ENCODE measurements at places on chromosomes 4 and X.

DNA sequence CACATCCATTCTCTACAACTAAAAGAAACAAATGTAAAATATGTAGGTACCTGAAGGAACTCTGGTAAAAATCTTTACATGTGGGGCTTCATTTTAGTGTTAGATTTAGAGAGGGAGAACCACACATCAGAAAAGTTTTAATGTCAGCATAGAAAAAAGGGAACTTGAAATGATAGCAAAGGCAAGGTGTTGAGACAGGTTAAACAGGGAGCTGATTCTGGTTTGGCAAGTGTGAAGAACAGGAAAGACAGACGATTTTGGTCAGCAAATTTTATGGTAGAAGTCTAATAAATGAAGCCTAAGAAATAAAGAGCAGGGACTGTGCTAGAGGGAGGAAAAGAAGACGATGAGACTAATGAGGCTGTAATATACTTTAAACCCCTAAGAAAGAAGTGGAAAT lies 67.6 kb upstream of the COX18 start:
- no peak for DNase-seq

- no peak for DNase-seq
These were observed 312.6 kb downstream of the PACRGL start for GRCh38 chr4:21012851-21013331.

DNA sequence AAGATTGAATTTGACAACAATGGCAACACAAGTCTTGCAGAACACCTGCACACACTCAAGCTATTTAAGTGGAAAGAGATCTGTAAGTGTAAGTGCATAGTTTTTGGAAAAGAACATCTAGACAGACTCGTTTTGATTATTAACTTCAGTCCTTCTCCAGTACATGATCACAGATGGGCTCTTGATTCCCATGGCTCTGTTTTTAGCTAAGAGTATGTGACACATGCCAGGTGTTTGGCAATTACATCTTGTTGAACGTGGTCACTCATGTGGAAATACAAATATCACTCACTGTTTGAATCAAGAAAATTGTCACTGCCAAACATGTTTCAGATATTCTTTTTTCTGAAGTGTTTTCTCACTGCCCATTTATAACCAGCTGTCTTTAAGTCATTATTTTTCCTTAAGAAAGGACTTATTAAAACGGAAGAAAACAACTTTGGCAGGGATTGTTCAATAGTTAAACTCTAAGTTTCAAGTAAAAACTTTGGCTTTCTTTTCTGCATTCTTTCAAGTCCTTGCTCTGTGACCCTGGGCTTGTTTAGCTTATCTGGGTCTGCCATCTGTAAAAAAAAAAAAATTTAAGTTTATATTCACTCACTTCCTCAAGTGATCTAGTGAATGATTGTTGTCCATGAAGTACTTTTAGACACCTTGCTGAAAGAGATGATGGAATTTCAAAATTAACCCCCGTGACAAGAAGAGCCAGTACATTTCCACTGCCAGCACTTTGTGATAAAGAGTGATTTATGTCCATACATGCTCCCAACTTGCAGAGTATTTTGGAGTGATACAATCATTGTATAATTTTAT lies 125.4 kb downstream of the ATXN3L start:
- no peak for DNase-seq

DNA sequence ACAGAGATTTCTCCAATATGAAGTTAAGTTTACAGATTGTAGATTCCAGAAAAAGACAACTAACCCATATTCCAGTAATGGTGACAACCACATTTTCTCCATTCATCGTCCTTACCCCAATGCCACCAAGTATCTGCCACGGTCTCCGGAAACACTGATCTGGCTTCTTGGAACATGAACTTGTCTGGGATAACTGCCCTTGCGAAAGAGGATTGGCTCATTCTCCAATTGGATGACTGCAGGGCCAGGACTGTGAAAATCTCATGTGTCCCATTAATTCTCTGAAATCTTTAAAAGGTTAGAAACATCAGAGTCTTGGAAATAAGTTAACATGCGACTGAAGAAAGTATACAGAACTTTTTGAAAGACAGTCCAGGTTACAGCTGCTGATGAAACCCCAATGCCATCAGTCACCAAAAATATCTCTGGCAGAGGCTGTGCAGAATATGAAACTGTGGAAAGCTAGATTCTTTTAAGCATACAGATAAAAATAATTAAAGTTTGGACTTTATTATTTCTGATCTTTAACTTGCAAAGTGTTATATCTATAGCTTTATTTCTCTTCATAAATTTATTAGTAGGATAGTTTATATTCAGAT lies 496.9 kb downstream of the PPARGC1A start:
- DNase-seq = no peak

DNA sequence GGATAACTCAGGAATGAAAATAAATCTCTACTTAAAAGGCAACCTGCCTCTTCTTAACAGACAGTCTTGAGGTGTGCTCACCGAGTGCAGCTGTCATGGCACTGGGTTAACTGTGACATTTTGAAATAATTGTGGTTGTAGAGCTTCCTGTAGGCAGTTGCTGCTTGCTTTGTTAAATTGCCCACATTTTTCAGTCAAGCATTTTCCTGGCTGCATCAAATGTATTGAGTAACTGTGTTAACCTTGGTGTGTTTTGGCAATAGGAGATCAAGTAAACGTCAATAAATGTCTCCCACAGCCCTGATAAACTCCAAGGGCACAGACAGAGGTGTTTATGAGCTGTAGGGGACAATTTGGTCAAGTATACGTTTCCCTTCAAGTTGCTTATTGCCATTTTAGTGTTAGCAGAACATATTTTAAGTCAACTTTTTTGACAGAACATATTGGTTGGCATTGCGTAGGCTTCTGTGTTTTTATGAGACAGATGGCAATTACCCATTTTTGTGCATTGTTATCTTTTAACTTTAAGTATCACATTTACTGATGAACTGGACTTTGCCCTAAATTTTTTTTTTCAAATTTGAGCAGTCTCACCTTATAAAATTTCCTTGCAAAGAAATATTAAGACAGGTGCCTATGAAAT lies 527.4 kb downstream of the C4orf33 start:
- no peak for DNase-seq

- no peak for DNase-seq
These were observed 70.1 kb downstream of the NBDY start for GRCh38 chrX:56798866-56799758.

DNA sequence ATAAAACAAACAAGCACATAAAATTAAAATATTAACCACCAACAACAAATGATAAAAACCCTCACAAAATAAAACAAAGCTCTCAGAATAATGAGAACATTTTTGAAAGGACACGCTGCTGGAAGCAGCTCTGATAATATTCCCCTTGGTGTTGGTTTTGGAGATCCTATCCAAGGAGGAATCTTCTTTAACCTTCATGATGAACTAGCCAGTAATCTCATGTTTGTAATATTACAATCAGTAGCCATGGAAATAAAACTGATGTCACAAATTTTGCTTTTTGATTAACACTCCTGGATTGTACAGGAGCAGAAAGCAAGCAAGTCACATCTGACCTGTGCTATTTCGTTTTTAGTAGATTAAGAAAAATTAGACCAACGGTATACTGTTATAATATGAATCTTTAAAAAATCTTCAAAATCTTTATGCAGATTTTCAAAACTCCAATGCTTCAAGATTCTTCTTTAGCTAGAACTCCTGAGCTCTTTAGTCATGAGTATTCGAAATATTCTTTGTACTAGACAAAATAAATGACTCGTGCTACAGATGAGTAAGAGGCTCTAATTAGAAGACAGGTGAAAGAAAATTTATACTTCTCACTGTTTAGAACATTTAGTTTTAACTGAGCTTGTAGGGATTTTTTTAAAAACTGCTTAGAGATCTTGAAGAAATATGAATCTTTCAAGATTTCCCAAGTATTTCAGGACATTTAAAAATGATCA lies 154.1 kb downstream of the RASL11B start:
- no peak for DNase-seq

DNA sequence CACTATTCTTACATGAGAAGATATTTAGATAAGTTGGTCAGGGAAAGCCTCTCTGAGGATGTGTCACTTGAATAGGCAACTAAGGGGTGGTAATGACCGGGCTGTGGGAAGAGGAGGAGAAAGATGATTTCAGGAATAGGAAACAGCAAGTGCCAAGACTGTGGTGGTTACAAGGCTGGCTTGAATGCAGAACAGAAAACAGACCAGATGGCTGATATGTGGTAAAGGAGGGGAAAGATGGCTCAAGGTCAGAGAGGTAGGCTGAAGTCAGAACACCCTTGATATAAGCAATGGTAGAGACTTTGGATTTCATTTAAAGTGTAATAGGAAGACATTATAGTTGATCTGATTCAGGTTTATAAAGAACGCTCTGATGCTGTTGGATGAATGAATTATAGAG lies 15.0 kb downstream of the TLR7 start:
- DNase-seq = no peak

DNA sequence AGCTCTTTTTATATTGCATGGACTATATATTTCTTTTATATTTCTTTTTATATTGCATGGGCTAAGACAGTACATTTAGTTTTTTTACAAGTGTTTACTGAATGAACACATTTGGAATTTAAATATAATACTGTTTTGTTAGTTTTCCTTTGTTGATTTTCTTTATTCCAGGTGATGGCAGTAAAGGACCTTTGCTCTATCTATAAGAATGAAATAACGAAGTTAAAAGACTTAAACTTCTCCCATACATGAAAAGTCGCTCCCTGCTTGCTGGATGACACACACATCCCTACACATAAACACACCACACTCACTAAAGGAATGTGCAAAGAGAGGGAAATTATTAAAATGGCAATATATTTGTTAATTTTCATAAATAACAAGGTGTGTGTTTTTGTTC lies 102.5 kb upstream of the ANXA10 start:
- no peak for DNase-seq

GRCh38 chr4:10441512-10441911 lies 15.7 kb downstream of the ZNF518B start:
- DNase-seq = no peak

DNA sequence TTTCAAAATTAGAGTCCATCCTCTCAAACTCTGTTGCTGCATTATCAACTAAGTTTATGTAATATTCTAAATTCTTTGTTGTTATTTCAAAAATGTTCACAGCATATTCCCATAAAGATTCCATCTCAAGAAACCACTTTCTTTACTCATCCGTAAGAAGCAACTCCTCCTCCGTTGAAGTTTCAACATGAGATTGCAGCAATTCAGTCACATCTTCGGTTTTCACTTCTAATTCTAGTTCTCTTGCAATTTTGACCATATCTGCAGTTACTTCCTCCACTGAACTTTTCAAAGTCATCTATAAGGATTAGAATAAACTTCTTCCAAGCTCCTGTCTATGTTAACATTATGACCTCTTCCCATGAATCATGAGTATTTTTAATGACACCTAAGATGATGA lies 216.6 kb upstream of the SLC7A11 start:
- DNase-seq = no peak

GRCh38 chrX:12958059-12958458 lies 16.9 kb upstream of the TMSB4X start:
- DNase-seq = no peak

DNA sequence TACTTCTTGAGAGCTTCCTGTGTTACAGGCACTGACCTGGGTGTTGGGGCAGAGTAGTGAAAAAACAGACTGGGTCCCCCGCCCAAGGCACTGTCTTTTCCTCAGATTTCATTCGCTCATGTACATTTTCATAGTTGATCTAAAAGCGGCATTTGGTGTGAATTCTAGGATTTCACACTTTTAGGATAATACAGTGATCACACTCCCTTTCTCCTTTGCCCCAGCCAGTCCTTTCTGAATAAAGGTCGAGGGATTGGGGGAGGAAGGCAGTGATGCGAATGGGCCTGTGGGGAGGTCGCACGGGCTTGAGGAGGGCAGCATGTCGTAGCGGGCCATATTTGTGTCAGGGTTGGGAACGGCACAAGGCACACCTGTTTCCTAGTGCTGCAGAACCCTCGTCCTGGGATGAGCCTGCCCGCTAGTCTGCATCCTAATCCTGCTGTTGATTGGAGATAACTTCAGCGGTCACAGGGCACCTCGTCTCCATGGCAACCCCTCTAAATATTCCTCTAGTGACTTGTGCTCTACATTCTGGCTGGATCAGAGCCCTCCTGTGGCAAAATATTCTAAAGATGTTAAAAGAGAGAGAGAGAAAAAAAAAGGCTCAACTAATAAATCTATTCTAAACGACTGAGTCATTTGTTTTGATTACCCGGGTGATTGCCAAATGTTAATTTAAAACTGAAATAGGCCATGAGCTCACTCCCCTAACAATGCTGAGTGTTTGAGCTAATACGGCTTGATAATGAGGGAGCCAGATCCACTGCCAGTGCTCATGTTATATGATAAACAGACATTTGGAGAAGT lies 21.8 kb downstream of the FHL1 start:
- no peak for DNase-seq

- DNase-seq = no peak
These were observed 223.8 kb upstream of the PSAPL1 start for GRCh38 chr4:7658341-7659204.

DNA sequence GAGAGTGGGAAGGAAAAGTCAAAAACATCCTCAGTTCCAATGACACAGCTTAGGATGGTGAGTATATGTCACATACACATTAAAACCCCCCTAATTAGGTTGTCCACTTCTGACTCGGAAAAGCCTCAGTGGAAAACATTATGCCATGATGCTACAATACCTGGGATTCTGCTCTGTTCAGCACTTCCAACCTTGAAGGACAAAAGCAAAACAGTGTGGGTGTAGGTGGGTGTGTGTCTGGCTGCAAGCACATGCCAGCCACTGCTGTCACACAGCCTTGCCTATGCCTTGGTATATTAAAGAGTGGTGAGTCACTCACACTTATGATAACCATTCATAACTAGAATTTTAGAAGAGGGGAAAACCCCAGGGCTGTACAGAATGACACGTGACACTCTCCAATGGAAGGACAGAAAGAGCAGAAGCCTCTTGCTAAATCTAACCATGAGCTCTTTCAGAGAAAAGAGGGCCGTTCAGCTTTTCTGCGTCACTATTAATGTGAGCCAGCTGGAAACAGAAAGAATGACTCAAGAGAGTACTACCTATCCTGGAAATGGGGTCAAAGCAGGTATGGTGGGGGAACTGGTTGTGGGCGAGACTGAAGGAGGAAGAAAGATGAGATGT lies 159.6 kb downstream of the TET2 start:
- no peak for DNase-seq

GRCh38 chr4:111108153-111108552 lies 485.3 kb upstream of the PITX2 start:
- no peak for DNase-seq

DNA sequence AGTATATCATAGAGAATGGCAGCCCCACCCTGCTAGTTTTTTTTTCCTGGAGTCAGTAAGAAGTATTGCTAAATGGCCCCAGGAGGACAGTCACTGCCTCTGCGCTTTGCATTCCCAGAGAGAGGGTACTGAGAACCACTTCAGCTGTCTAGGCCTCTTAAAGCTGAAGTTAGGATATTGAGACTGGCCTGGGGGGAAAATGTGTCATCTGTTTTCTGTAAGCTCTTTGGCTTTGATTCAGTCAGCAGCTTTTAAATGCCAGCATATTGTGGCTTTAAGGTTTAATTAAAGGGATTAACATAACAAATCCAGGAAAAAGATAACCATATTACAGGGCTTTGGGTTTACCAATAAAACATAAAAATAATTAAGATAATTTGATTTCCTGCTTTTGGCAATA lies 852.0 kb downstream of the PCDH18 start:
- no peak for DNase-seq

GRCh38 chr4:105306820-105307219 lies 160.1 kb downstream of the TET2 start:
- DNase-seq = no peak

GRCh38 chr4:1226598-1226997 lies 22.3 kb downstream of the CTBP1 start:
- DNase-seq = no peak
